Femur (tissue), 1 donor: ENCODE measurements at places on chromosomes 4 and X.

DNA sequence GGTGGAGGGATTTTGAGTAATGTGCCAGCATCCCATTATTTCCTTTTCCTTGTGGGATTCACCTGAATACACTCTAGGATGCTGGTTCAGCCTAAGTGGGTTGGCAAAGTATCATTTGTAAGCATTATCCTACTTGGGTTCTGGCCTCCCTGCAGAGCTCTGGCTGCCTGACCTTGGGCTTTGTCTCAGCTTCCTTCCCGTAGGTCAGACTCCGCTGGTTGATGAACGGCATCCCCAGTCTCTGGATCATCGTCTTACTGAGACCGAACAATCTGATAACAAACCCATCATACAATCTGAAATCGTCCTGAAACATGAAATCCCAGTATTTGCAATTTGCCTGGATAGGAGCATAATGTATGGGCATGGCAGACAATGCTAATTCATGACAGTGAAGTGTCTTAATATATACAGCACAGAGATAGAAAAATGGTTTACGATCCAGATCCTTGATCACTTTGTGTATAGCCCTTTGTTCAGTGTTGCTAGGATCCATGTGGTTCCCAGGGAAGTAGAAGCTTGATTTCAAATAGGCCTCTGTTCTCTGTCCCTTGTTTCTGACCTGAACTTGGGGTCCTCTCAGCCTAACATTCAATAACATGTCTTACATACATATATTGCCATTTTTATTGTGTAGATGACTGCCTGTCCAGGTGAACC is 5.5 kb downstream of the MID2 start:
- no peak for DNase-seq

DNA sequence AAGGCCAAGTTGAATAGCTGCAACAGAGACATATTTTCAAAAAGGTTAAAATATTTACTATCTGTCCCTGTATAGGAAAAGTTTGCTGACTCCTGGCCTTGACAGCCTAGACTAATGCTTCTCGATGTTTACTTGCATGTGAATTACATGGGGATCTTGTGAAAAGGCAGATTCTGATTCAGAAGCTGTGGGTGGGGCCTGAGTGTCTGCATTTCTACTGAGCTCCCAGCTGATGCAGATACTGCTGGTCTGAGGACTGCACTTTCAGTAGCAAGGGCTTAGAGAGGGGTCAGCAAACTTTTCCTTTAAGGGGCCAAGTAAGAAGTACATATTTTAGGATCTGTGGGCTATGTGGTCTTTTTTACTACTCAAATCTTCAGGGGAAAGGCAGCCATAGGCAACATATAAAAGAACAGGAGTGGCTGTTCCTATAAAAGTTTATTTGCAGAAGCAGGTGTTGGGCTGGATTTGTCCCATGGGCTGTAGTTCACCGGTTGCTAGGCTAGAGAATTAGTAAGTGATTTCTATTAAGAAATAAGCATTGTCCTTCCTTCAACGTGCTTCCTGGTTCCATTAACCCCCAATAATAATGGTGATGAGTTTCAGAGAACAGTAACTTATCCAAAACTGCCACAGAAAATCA is 97.2 kb upstream of the PDE5A start:
- DNase-seq = no peak

DNA sequence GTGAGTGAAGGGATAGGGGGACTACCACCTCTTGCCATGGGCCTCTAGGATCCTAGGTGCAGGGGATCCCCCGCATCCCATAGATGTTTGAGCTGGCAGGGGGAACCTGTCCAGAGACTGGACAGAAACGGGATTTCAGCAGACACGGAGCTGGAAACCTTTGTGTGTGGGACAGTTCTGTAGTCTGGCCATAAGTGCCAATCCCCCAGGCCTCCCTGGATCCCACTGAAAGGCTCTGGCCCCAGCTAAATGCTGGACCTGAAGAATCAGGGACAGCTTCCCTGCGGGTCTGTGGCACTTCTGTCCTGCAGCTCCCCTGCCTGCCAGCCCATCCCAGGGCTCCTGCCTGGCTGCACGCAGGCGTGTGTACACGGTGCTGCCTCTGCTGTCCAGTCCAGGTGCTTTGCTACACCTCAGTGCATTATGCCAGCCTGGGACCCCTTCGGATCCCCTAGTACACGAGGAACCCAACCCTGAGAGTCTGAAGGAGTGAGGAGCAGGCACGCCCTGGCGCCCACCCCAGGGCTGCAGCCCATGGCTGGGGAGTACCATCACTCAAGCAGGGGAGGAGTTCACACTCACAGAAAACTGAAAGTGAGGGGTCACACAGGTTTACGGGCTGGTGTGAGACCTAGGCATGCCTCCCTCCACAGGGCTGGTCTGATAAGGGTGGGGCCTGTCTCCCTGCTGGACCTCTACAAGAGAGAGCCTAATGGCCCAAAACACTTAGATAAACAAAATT is 703.0 kb downstream of the ARAP2 start:
- DNase-seq = no peak

DNA sequence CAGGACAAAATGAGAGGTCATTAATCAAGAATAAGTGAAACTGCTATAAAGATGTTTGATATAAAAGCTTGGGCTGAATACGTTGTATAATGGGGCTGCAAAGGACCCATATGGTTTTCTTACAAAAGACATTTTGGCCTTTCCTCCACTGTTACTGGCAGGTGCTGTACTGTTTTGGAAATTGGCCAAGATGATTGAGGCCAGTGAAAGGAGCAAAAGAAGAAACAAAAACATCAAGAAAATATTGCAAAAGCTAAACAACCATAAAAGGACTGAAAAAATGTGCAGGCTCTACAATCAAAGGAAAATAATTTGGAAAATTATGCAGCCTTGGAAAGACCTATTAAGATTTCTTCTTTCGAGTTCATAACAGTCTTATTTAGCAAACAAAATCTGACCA is 222.2 kb upstream of the PPP1R2C start:
- DNase-seq = no peak
